GM12878 (cell line): ENCODE measurements at places on chromosomes 3 and 15.

GRCh38 chr3:83715307-83715706 is 1243.5 kb upstream of the CADM2 start:
- no peak for DNase-seq

DNA sequence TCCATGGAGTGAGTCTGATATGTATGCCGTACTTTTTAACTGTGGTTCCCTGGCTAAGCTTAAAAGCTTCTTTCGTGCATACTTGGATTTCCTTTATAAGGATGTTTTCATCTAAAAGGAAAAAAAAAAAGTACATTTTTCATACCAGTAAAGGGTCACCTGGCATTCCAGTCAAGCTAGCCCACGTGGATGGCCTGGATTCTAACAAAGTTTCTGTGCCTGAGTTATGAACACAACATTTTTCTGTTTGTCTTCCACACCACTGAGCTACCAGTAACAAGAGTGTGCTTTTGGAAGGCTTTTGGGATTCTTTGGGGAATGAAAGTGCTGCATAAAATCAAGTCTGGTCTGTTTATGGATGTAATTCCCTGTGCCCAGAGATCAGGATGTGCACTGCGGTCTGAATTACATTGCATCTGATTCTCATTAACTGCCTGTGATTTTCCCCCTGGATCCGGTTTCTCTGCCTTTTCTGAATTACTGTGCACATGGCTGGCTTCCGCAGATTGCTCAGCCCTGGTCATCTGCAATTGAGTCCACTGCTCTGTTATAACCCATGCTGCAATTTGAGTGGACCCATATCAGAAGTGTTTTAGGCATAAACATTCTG is 38.2 kb upstream of the MAGI1 start:
- DNase-seq, result no peak

DNA sequence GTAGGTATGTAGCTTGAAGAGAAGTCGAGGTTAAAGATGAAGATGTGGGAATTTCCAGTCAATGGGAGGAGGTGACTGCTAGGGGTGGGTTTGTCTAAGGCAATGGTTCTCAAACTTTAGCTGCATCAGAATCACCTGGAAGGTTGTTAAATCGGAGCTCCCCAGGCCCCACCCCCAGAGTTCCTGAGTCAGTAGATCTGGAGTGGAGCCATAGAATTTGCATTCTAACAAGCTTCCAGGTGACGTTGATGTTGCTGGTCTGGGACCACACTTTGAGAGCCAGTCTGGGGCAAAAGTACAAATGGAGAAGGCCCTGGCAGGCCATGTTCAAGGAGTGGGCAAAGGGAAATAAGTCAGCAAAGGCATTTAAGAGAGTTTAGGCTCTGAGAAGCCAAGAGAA is 69.1 kb downstream of the CMTM8 start:
- no peak for DNase-seq

GRCh38 chr15:38228618-38229017 is 24.0 kb upstream of the SPRED1 start:
- no peak for DNase-seq

GRCh38 chr3:14976317-14976716 is 28.9 kb downstream of the NR2C2 start:
- no peak for DNase-seq

GRCh38 chr3:69292185-69292584 is 93.7 kb downstream of the FRMD4B start:
- DNase-seq, result no peak

DNA sequence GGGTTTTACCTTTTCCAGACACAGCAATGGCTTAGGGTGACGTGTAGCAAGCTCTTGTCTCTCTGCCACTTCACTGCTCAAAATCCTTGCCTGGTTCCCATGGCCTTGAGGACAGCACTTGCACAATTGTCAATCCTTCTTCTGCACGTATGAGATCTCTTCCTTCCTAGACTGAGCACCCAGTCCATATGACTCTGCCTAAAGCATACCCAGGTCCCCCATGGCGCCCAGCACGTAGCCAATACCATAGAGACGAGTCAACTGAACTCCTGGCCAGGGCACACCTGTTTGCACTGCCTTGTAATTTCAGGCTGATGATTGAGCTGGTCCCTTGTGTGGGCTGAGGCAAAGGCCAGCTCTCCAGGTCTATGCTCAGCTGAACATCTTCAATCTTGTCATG is 23.3 kb downstream of the SCN5A start:
- no peak for DNase-seq

DNA sequence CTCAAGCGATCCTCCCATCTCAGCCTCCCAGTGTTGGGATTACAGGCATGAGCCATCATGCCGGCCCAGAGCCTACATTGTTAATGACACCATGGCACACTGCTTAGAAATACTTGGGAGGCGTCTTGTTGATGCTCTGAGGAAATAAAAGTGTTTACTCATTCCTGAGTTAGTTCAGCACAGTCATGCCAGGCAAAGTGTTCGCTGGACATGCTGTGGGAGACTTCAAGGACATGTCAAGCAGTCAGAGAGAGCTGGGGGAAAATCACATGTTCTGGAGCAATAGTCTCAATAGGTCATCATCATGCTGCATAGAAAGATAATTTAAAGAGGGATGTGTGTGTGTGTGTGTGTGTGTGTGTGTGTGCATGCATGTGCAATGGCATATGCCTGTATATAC is 37.5 kb downstream of the TTC23 start:
- DNase-seq, result no peak

DNA sequence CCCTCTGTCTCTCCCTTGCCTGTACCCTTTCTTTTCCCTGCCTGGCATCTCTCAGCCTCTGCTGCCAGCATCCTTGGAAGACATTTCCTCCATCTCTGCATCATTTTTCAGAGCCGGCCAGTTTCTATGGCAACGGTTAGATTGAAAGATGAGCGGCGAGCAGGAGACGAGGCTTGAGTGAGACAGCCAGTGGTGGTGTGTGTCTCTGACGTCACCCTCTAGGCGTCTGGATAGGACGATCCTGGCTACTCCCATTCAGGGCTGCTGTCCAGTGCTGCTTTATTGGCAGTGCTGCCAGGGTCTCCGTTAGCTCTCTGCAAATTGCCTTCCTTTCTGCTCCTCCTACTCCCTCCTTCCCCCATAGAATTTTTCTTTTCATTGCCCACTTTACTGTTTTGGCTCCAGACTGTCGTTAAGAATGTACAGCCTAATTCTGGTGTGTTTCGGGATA is 57.9 kb downstream of the TRAK1 start:
- DNase-seq, result no peak

GRCh38 chr15:58070801-58071418 is 5.4 kb upstream of the ALDH1A2 start:
- DNase-seq, result no peak

DNA sequence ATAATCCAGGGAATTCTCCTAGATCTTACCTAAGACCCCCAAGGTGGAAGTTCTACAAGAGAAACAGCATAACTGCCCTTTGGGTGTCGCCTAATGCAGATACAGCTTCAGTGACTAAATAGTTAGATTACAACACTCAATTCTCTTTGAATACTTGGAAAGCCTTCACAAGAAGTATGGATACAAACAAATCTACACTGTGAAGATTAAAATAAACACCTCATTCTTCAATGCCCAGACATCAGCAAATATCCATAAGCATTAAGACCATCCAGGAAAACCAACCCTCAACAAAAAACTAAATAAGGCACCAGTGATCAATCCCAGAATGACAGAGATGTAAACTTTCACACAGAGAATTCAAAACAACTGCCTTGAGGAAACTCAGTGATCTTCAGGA is 963.2 kb downstream of the PLOD2 start:
- no peak for DNase-seq

DNA sequence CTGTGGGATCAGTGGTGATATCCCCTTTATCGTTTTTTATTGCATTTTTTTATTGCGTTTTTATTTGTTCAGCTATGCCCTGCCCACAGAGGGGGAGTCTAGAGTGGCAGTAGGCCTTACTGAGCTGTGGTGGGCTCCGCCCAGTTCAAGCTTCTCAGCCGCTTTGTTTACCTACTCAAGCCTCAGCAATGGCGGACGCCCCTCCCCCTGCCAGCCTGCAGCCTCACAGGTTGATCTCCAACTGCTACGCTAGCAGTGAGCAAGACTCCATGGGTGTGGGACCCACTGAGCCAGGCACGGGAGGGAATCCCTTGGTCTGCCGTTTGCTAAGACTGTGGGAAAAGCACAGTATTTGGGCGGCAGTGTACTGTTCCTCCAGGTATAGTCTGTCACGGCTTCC is 500.6 kb upstream of the MCTP2 start:
- no peak for DNase-seq

GRCh38 chr3:113161661-113162060 is 49.7 kb upstream of the BOC start:
- no peak for DNase-seq

- no peak for DNase-seq
Observed at GRCh38 chr3:135632556-135633065, 332.9 kb upstream of the PPP2R3A start.

DNA sequence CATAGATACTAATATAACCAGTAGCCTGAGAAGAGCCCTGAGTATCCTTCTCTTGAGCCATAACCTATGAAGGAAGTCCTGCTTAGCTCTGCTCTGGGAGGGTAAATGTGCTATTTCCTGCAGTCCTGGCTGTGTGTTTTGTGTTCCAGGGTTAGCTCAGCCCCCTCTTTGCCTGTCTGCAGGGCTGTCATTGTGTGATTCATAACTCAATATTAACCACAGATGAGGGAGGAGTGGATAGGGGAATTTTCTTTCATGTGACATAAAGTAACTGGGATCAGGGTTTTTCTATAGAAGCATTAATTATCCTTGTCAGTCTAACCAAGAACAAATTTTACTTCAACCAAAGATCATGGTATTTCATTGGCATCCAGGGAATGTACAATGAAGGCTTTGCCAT is 183.3 kb upstream of the ZBTB20 start:
- DNase-seq, result no peak

DNA sequence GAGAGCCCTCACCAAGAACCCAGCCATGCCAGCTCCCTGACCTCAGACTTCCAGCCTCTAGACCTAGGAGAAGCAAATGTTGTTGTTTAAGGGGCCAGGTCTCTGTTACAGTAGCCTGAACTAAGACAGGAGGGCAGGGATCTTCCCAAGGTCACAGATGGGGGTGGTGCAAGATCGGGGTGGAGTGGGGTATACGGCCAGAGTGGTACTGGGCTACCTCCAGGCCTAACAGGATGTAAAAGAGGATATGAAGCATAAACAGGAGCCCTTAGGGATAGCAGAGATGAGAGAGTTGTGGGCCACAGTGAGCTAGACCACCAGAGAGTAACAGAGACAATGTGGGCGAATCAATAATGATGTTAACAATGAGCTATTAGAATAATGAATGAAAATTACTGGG is 82.9 kb downstream of the TOP2B start:
- DNase-seq, result no peak
